ENCODE measurements at places on chromosomes 12 and 14.

DNA sequence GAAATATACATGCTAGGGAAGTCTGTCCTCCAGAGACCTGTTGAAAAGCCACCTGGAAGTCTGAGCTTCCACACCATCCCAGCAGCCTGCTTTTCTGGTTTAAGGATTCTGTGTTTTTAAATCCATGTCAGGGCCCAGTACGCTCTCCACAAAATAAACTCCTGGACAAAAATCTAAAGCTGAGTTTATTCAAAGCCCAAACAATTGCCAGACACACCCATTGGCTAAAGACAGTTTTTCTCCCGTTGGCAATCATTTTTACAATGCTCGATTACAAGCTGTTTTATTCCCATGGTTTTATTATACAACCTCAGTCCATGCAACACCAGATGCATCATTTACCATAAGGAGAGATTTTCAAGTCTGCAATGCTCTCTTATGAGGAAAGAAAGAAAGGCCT, 94.5 kb downstream of the MYRFL start:
- DNase-seq: no peak

GRCh38 chr12:84356224-84356623, 556.4 kb downstream of the SLC6A15 start:
- no peak for DNase-seq

GRCh38 chr12:51917746-51918453, 10.6 kb downstream of the ACVRL1 start:
- no peak for DNase-seq

DNA sequence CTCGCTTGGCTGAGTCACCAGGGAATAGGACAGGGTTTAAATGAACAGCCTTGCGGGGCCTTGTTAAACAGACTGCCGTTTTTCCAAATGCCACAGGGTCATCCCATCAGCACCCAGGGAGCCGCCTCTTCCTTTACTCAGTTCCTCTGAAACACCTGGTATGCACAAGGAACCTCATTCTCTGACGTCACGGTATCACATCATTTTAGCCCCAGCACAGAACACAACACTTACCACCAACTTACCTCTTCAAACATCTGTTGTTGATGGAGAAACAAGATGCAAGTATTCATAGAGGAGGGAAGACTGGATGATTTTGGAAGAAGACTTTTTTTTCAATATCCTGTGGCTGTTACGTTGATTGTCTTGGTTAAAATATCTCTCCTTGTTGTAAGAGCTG, 535.3 kb upstream of the TMEM132C start:
- DNase-seq: no peak

DNA sequence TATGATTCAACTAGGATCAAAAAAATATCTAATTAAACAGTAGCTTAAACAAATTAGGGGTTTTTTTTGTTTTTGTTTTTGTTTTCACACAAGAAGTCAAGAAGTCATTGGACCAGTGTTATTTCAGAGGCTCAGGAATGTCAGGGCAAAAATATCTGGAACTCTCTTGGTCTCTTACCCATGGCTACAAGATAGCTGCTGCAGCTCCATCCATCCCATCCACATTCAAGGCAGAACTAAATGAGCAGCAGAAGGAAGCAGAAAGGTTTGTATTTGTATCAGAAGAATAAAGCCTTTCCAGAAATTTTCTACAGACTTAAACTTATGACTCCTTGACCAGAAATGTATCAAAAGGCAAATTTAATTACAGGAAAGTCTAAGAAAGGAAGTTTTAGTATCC, 33.8 kb upstream of the BCL2L14 start:
- DNase-seq: no peak

DNA sequence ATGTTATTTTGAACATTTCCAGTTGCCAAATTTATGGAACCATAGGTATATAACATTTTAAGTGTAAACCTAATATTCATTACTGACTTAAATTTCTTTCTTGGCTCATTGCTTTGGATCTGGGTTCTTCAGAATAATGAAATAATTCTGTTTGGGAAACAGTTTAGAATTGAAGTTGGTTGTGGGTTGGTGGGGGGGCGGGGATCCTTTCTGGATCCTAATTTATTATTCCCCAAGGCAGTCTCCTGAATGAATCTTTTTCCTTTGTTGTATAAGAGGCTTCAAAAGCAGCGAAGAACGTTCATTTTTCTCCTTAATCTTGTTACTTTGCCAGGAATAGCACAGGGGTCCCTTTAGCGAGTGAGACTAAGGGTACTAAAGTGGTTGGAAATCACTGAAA, 325.5 kb downstream of the FOXG1 start:
- no peak for DNase-seq

- no peak for DNase-seq
Observed at GRCh38 chr12:40650038-40650704, 42.1 kb upstream of the CNTN1 start.

GRCh38 chr12:44053549-44054127, 217.8 kb downstream of the TMEM117 start:
- no peak for DNase-seq

- no peak for DNase-seq
Observed at GRCh38 chr14:95828649-95829265, 47.9 kb upstream of the TUNAR start.

DNA sequence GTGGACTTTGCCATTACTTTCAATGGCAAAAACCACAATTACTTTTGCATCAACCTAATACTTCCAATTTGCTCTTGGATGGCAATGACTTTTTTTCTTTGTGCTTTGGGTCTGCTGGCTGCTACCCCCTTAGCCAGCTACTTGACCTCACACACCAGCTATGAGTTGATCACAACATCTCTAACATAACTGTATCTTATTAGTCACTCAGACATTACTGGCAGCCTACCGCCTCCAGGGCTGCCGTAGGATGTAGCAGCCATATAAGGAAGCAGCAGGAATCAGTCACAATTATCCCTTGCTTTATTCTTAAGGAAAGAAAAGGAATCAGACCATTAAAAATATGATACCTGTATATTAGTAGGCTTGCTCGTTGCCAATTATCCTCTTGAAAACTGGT, 260.5 kb downstream of the ADAMTS20 start:
- no peak for DNase-seq

DNA sequence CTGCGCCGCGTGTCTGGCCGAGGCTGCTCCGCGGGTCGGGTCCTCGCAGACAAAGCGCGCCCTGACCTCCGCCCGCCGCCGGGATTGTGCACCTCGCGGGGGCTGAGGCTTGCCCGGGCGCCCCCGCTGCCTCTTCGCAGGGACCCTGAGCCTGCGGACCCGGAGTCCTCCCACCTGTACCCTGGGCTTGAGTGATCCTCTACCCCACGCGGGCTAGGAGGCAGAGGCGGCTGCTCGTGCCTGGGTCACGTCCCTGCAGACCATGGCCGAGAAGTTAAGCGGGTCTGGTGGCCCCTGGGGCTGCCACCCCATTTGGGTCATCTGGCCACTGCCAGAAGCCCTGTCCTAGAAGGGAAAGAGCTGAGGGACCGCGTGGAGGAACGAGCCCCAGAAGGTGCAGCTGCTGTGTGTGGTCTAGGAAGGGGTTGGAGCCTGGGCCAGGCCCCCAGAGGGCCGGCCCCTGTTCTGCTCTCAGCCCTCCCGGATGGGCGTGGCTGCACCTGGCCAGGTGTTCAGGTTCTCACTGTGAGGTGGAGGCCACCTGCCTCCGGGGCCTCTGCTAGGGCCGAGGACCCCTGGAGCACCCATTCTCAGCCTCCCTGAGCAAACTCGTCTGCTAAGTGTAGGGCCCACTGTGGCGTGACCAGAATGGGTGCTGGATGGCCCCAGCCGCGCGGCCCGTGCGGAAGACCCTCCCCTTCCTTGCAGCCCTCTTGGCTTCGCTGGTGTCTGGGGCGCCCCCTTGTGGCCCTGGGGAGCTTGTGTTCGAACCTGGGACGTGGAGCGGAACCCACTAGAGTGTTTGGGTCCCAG, 49.6 kb downstream of the LRCOL1 start:
- DNase-seq: peak; percentile 45

- DNase-seq: no peak
Observed at GRCh38 chr14:86055512-86056075, 525.6 kb downstream of the FLRT2 start.

- no peak for DNase-seq
Observed at GRCh38 chr12:527241-527640, 67.5 kb downstream of the B4GALNT3 start.

DNA sequence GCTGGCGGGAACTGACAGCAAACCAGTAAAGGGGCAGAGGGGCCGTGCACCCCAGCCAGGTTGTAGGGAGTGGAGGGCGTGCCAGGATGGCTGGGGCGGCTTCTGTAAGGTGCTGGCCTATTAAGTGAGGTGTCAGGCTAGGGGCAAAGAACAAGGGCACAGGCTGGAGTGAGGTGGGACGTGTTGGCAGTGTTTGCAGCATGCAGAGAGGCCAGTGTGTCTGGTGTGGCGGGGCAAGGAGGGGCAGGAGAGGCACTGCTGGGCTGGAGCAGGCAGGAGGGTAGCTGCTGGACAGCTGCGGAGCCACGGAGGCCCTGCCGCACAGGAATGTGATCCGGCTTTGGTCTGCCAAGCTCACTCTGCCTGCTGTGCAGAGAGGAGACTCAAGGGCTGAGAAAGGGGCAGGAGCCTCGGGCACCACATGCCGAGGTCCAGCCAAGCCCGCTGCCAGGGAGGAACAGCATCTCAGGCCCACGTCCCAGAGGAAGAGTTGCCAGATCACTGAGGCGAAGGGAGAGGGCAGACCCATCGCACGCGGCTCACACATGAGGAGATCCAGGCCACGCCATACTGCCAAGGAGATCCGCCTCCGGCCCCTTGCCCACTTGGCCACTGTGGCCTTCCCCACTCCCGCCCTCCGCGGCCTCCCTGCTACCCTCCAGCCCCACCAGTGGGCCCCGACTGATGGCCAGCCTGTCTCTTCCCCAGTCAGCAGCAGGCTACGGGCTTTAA, 46.8 kb downstream of the AMN start:
- no peak for DNase-seq

GRCh38 chr12:49296836-49297694, 2.1 kb downstream of the PRPH start:
- DNase-seq: no peak

DNA sequence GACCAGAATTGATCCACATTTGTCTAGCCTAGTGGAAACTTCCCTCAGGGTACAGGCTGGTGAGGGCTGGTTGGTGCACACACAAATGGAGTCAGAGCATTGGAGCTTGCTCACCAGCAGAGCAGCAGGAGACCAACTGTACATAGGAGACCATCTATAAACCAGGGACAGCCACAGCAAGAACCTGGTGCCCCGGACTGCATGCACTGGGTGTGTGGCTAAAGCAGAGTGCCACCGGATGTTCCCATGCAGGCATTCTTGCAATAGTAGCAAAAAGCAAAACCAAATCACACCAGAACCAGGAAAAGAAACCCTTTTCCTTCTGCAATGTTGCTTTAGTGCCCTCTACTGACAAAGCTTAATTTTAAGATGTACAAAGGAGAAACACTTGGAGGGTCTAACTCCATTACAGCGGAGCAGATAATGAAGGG, 136.4 kb downstream of the MDGA2 start:
- no peak for DNase-seq

- no peak for DNase-seq
Observed at GRCh38 chr12:110616471-110617115, 2.7 kb downstream of the TCTN1 start.

DNA sequence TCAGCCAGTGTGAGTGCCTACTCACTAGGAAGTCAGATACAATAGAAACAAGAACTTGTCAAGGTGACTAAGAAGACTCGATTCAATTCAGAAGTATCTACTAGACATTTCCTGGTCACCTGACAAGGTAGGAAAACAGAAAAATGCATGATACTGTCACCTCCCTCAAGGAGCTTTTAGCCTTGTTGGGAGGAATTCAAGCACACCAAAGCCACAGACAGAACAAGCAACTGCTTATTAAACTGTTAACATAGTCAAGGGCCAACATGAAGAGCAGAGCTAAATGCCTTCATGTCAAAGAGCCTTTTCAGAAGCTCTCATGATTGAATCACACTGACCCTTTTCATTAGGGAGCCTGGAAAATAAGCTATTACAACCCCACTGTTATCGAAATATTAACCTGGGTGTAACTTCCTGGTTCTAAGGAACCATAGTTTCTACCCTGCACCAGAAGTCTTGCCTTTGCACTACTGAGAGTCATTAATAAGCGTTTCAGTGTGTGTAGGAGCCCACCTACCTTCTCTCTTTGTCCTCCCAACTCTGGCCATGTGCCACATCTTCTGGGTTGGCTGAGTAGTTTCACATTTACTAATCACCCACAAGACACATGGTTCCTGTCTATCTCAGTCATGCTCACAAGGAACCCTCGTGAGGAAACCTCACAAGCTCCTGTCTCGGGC, 31.0 kb upstream of the LGALS3 start:
- no peak for DNase-seq

GRCh38 chr12:103308396-103308795, 187.4 kb downstream of the C12orf42 start:
- DNase-seq: no peak

GRCh38 chr14:94309721-94310120, 13.4 kb downstream of the SERPINA6 start:
- DNase-seq: no peak

DNA sequence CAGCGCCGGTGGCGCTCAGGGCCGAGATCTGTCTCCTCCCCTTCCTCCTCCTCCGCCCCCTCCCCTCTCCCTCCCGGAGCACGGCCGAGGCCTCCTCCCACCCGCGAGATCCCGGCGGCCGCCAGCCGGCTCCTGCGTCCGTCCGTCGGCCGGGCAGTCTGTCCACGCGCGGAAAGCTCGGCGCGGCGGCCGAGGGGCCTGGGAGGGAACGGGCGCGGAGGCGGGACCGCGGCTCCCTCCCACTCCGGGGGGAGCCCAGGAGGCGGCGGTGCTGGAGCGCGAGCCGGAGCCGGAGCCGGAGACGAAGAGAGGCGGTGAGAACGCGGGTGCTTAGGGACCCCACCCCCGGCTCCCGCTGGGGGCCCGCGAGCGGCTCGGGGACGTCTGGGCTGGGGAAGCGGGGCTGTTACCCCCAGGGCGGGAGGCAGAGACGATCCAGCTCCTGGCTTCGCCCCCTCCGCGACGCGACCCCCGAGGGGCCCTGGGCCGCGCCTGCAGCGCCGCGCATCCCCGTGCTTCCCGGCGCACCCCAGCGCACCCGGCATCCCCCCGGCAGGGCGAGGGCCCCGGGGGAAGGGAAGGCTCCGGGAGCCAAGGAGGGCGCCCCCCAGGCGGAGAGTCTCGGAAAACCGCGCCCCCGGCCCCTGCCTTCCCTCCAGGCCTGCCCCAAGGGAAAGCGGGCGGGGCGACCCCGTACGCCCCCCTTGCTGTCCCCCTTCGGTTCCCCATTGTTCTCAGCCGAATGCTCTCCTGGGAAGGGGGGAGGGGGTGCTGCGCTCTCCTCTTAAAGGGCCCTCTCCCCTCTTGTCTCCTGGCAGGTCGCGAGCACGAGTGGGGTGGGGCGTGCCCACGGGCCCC, at the start of gene DTX1:
DTX1 (plus strand) TSS at position 100 of the 858 bp plus-strand sequence. CDS start 1,463 bp downstream, outside the sequence.
- DNase-seq: no peak

- no peak for DNase-seq
Observed at GRCh38 chr14:70890826-70891659, 16.2 kb upstream of the PCNX1 start.

DNA sequence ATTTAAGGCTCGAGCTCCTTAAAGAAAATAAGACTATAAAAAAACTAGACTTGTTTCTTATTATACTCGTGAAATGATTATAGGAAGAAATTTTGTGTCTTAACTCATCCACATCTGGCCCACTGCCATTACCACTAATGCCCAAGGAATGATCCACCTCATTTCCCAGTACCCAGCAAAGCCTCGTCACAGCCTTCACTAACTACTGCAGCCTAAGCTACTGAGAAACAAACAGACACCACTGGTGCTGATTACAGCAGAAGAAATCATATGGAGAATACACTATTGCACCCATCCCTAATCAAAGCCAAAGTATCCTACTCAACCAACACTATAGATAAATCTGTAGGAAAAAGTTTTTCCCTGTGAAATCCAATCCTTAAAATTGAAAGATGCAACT, 205.3 kb upstream of the NAV3 start:
- peak; percentile 21 for DNase-seq
